ENCODE measurements at places on chromosomes 5 and 9.

- no peak for DNase-seq
These were observed 77.8 kb downstream of the GCNT4 start for GRCh38 chr5:74974451-74975091.

- DNase-seq: no peak
These were observed 683 bp downstream of the OSMR start for GRCh38 chr5:38846379-38847011.

- no peak for DNase-seq
These were observed 68.6 kb upstream of the STARD4 start for GRCh38 chr5:111580956-111581355.

DNA sequence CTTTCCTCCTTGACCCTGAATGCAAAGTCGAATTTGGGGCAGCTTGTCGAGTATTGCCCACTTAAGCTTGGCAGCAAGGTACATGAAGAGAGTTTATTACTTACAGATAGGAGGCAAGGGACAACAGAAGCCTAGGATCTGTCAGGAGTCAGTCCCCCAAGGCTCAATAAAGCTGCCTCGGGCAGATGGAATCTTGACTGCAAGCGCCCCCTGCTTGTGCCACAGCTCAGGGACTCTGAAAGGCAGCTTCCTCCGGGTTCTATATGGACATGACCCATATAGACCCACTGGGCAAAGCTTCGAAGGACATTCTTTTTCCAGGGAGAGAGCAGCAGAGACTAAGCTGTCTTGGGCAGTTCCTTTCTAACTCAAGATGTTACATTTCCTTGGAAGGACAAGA lies 971.5 kb downstream of the EFNA5 start:
- no peak for DNase-seq

DNA sequence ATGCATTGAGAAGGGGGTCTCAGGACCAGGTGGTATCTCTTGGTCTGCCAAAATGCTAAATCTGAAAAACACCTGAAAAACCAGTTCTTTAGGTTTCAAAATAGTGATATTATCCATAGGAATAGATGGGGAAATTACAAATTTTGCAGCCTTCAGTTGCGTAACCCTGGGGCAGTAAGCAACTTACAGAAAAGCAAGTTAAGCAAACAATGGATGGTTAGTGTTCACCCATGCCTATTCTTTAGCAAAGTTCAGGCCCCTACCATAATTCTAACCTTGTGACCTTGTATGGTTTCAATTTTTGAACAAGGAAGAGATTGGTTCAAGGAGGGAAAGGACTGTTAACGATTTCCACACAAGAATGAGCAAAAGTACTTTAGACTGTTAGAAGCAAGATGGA lies 24.5 kb downstream of the GLRX start:
- DNase-seq: no peak

DNA sequence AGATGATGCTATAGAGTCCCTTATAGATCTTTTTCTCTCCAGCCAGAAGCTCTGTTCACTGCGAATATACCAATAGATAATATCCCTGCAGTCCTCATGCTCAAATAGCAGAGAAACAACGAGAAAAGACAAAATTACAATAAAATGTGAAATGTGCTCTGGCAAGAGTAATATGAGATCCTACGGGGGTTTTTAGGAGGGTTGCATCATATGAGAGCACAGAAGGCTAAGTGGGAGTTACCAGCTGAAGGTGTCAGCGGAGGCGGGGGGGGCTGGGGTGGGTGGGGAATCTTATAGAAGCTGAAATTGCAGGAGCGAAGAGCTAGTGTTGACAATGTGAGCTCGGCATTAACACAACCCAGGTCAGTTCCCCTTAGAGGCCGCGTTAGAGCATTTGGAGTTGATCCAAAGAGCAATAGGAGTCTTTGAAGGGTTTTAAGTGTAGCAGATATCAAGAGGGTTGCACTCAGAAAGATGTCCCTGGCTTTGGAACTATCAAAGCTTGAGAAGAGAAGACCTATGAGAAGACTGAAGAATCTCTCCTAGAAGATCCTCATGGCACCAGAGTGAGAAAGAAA lies 109.7 kb downstream of the BASP1 start:
- DNase-seq: no peak

- DNase-seq: no peak
These were observed 57.9 kb downstream of the DOCK8 start for GRCh38 chr9:272251-273213.

DNA sequence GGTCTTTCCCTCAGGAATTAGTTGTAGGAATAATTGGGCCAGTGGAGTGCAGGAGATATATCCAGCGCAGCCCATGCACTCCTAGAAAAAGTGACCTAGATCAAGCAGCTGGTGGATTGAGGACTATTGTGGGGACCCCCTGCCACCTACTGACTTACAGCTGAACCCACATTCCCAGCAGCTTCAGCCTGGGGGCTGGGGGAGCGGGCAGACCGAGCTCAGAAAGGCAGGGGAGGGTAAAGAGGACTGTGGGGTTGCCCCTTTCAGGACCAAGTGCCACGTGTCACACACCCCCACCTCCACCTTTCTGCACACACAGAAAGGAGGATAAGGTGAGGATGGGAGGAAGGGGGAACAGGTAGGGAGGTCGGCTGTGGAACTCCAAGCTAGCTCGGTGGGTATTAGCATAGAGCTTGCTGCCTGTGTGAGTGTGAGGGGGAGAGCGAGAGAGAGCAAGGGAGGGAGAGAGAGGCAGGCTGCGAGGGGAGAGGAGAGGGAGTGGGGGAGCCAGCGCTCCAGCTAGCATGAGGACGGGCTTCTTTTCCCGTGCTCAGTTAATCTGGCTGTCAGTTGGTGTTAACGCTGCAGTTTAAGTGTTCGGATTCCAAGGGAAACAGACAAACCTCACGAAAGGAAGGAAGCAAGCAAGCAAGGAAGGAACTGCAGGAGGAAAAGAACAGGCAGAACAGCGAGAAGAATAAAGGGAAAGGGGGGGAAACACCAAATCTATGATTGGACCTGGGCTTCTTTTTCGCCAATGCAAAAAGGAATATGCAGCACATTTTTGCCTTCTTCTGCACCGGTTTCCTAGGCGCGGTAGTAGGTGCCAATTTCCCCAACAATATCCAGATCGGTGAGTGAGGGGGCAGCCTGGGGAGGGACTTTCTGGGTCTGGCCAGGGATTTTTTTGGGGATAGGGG lies at the start of gene GRIA1:
Gene GRIA1, plus strand, starts transcription at position 553 of the 920 bp plus-strand sequence.
- DNase-seq: peak; percentile 14

Data from HTR-8/SVneo (cell line).